ENCODE measurements at places on chromosomes 1 and 21.
A peak's percentile ranks its signal among the peaks of the same experiment; 100 is the strongest.

DNA sequence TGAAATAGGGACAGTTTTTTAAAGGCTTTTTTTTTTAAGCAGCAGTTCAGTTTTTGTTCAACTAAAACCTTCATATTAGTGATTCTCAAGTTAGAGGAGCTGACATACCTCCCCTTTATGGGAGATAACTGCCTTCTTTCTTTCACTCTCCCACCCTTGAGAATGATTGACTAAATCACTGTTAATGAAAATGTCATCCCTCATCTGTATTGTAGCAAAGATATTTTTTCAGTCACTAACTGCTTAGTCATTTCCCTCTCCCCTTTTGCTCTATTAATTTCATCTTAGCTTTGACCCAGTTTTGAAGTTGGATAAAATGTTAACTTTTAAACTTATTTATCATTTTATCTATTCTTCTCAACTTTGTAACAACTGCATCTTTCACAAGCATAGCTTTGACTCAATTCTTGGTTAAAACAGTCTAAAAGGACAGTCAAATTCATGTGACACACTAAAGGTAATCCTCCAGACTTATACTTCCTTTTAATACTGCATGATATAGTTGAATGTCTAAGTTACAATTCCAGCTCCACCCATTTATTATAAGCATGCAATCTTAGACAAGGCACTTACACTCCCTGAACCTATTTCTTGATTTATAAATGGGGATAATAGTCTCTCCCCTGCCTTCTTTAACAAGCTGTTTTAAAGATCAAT, 17.1 kb downstream of the CAPZA1 start:
- no peak for DNase-seq

GRCh38 chr1:45395051-45395450, 54.8 kb upstream of the MUTYH start:
- peak; percentile 5 for DNase-seq

DNA sequence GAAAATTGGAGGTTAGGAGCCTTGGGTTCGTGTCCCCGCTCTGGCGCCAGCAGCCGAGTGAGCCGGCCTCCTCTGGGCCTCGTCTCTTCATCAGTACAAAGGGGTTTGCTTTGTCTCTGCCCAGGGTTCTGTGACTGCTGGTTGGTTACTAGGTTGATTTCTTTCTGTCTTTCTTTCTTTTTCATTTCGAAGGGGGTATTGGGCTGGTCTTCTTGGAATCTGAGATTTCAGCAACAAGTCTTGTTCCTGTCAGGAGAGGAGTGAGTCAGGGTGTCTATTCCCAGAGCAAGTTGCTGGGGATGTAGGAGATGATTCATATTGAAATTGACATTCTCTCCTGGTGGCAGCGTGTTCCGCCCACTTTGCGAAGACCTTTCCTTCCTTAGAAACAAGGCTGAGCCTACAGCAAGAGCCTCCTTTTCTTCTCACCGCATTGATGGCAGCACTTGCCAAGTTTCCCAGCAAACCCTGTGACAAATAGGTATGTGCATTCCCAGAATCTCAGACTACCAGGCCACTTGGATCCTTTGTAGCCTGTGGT, 79.2 kb downstream of the MAN1C1 start:
- DNase-seq, result no peak

DNA sequence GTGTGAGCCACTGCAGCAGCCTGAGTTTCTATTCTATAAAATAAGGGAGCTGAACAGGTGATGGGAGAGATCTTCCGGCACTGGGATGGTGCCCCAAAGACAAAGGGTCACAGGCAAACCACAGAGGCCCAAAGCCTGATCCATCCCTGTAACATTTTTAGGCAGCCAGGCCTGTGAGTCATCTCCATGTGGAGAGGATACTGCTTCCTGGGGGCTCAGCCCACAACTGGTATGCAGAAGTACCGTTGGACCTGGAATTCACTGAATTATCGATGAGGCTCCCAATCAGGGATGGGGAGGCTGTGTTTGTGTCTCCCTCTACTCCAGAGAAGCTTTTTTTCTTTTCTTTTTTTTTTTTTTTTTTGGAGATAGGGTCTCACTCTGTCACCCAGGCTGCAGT, 48.8 kb upstream of the WASF2 start:
- DNase-seq, result no peak

- DNase-seq, result no peak
These were observed 67.0 kb downstream of the ST3GAL3 start for GRCh38 chr1:43774359-43774758.

GRCh38 chr1:114510274-114511031, 550 bp downstream of the TRIM33 start:
- peak; percentile 66 for DNase-seq

GRCh38 chr1:207052911-207053769, at the start of gene PFKFB2:
PFKFB2 (plus strand) TSS chr1:207053275; CDS start chr1:207054718, 1,443 bp downstream.
- DNase-seq, result peak; percentile 100

- peak; percentile 53 for DNase-seq
These were observed 120.7 kb downstream of the MAP3K21 start for GRCh38 chr1:233448109-233448689.

GRCh38 chr1:4310396-4310923, 343.9 kb upstream of the AJAP1 start:
- no peak for DNase-seq

DNA sequence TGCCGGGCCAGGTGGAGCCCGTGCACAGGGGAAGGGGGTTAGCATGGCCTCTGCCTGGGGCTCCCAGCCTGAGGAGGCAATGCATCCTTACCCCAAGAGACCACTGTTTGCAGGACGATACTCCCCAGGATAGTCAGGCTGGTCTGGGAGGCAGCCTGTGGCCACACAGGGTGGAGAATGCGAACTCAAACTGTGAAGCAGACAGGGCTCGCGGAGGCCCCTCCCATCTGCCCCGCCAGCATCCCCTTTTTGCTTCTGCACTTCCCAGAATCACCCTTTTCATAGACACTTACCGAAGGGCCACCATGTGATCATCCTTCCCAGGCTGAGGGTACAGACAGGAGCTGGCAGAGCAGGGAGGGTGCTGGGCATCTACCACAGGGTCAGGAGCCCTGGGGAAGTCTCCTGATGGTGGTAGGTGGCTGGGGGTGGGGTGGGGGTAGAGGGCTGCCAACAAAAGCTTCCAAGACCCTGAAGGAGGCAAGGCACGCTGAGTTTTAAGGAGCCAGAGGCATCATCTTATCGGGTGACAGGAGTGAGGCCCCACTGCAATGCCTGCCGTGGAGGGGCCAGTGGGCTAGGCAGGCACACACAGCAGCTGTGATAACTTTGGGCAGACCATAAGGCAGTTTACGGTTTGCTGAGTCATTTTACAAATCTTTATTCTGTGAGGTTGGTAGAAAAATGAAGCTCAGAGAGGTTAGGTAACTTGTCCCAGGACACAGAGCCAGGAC, 31.3 kb upstream of the BTG2 start:
- DNase-seq, result peak; percentile 49

GRCh38 chr1:33294071-33295010, 26.6 kb downstream of the A3GALT2 start:
- no peak for DNase-seq

- DNase-seq, result no peak
These were observed 4.1 kb upstream of the LENEP start for GRCh38 chr1:154989195-154989860.

- no peak for DNase-seq
These were observed 135.1 kb upstream of the F3 start for GRCh38 chr1:94676686-94677085.

- peak; percentile 47 for DNase-seq
These were observed 51.1 kb downstream of the ZNF326 start for GRCh38 chr1:90045853-90046563.

GRCh38 chr1:31591425-31592093, 15.2 kb downstream of the TINAGL1 start:
- DNase-seq, result peak; percentile 56

DNA sequence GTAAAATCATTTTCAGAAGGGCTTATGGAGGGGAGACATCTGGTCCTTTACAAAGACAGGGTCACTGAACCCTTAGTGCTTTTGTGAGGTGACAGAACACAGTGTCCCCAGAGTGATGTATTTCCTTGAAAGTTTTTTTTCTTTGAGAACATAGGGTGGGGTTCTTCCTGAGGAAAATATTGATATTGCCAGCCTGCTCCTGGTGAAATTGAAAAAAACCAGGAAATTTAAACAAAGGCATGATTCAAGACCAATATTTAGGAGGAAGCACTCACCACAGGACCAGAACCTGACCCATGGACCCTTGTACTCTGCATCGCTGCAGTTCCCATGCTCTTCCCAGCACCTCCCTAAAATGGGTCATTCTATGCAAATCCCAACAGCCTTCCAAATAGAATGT, 63.7 kb downstream of the ST6GALNAC3 start:
- DNase-seq, result no peak

DNA sequence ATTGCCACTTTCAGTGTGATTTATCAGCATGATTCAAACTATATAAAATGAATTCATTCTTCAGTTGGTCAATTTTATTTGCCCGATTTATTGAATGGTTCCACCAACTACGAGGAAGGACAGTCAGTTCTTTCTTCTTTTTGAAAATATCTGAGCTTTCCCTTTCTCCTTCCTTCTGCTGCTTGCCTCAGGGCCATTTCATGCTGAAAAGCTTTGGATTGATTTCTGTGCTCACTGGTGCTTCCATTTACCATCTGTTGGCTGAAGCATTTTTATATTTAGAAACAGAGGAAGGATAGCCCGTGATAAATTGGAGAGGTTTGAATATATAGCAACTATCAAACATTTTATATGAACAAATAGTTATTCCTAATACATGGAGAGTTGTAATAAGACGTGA, 68.9 kb upstream of the ADAMTS5 start:
- no peak for DNase-seq

DNA sequence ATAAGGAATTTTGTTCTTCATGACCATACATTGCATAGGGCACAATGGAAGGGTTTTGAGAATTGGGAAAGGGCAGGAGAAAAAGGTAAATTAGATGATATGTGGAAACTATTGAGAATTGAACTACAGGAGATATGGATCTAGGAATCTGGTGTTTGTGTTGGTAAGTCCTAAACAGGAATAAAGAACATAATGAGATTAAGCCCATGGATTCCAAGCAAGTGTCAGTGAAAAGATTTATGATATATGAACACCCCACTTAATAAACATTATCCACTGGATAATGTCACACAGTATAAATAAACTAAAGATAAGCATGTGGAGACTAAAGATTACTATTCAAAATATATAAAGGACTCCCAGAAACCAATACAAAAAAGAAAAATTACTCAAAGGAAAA, 98.2 kb downstream of the TNFSF18 start:
- DNase-seq, result no peak

- DNase-seq, result no peak
These were observed 42.2 kb upstream of the ATP1A1 start for GRCh38 chr1:116330846-116331245.

- DNase-seq, result no peak
These were observed 172.0 kb upstream of the KIAA0040 start for GRCh38 chr1:175364424-175365076.

DNA sequence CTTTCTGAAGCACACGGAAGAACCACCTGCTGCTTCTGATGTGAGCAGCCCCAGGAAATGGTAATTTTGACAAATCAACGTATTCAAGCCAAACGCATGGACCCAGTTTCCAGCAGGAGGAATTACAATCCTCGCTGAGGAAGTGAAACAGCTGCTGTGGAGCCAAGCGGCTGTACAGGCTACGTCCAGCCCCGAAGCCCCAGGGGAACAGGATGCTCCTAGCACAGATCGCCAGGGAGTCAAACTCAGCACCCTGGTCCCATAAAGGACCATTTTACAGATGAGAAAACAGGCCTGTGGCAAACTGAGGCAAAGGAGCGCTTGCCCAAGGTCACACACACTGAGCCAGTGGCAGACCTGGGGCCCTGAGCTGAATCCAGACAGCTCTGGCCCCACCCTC, 108.0 kb downstream of the PTPRU start:
- DNase-seq, result peak; percentile 77

DNA sequence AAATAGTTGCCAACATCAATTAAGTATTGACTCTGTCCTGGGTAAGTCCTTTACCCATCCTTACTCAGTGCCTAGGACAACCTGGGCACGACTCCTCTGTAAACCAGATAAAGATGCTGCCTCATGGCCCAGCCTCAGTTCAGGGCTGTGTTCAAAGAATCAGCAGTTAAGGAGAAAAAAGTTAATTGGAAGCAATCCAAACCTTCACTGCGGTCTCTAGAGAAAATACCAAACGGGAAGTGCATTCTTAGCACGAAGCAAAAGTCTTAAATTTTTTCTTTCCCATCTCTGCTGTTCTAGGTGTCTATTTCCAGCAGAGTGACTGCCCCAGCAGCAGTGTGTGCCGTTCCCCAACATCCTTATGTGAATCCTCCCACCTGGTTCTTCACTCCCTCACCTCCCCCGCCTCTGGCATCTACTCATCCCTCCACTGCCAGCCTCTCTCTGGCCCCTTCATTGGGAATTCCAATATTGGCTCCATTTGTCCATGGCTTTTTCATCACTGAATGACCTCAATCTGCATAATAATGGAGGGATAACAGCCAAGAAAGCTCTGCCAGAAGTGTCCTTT, 23.2 kb downstream of the KANK4 start:
- DNase-seq, result peak; percentile 4

DNA sequence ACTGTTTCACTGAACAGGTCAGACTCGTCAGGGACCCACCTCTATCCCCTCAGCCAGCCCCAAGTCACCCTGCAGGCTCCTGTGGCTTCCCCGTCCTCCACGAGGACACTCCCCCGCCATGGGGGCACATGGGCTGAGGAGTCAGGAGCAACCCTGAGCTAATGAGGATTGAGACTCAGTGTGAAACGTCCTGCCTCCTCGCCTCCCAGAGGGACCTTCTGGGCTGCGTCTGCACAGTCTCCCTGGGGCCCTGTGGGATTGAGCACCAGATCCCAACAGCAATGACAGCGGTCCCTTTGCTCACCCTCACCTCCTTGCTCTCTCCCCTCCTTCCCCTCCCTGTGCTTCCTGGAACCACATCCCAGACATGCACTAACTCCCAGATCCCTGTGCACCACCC, 18.9 kb upstream of the SLC25A33 start:
- no peak for DNase-seq

- no peak for DNase-seq
These were observed 7.8 kb downstream of the MORN1 start for GRCh38 chr1:2383576-2383975.

- DNase-seq, result no peak
These were observed 7.9 kb downstream of the ANKRD45 start for GRCh38 chr1:173661763-173662162.

GRCh38 chr1:218425647-218426342, 80.7 kb downstream of the TGFB2 start:
- DNase-seq, result peak; percentile 20

- no peak for DNase-seq
These were observed 251.2 kb upstream of the CACYBP start for GRCh38 chr1:174748586-174748985.

DNA sequence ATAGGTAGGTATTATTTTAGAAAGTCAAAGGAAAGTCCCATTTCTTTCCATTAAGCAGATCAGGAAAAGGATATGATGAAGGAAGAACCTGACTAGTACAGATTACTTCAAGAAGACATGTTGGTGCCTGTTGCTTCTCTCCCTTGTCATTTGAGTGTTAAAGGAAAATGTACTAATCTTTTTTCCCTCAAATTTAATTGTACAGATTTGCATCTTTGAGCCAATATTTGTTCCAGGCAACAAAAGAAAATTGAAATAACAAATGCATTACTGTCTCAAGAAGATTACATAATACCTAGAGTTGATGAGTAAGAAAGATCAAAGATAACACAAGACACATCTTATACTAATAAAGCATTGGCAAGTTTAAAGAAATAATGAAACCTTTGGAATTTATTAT, 566.9 kb upstream of the ZP4 start:
- DNase-seq, result no peak

Data from NCI-H69 (cell line).